Stimulated activated CD8-positive, alpha-beta memory T cell treated with anti-CD3 and anti-CD28 coated beads, Interleukin-7, amount 100 ng/mL, for 1 hour (primary cell): ENCODE measurements at places on chromosomes 1 and 21.

GRCh38 chr1:202034683-202035462 lies 24.5 kb downstream of the ELF3 start:
- no peak for DNase-seq

DNA sequence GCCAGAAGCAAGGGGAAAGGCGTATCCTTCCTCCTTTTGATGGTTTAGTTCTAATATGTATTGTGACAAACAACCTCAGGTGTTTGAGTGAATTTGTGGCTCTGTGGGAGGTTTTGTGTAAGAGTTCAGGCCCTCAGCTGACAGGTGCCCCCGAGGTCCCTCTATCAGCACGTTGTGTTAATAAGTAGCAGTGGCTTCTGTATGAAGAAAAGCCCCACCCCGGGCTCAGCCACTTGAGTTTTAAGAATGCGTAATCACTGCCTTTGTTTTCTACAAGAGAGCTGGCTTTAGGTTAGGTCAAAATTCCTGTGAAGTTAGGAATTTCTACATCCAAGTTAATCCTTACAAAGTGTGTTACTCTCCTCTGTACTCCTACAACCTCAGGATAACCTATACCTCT lies 92.4 kb upstream of the PGBD5 start:
- DNase-seq, result no peak

GRCh38 chr1:180266275-180267210 lies 36.5 kb downstream of the LHX4 start:
- no peak for DNase-seq

- DNase-seq, result no peak
Observed at GRCh38 chr1:67230539-67230938, 64.3 kb downstream of the IL23R start.

DNA sequence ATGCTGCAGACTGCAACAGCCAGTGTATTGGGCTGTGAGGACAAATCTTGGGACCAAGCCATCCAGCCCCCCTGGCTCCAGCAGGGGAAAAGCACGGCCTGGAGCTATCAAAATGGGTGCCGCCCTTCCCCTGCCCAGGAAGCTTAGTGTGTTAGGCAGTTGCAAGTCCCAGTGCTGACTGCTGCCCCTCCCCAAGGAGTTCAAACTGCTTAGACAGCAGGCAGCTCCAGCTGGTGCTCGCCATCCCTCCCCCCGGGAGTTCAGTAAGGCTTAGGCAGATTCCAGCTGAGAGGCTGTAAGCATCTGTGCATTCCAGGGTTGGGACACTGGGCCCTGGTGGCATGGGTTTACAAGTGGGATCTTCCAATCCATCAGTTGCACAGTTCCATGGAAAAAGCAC lies 579.6 kb upstream of the NR5A2 start:
- no peak for DNase-seq

DNA sequence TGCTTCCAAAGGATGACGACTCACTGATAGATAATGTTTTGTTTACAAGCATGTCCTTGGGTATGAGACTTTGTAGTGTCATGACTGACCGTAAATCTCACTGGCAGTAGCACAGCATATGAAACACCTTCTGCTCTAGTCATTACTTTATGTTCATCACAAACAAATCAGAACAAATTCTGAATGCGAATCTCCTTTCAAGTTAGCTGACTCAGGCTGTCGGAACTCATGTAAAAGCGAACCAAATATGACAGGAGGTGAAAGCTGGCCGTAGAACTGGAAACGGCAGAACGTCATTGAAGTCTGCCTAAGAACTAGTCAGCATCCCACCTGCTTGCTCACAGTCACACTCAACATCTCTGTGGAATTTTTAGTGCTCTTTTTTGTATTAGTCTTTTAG lies 143.9 kb downstream of the RGS7 start:
- no peak for DNase-seq

- no peak for DNase-seq
Observed at GRCh38 chr21:21231913-21232312, 233.7 kb downstream of the NCAM2 start.

- DNase-seq, result no peak
Observed at GRCh38 chr21:27268290-27268689, 301.4 kb upstream of the ADAMTS5 start.

DNA sequence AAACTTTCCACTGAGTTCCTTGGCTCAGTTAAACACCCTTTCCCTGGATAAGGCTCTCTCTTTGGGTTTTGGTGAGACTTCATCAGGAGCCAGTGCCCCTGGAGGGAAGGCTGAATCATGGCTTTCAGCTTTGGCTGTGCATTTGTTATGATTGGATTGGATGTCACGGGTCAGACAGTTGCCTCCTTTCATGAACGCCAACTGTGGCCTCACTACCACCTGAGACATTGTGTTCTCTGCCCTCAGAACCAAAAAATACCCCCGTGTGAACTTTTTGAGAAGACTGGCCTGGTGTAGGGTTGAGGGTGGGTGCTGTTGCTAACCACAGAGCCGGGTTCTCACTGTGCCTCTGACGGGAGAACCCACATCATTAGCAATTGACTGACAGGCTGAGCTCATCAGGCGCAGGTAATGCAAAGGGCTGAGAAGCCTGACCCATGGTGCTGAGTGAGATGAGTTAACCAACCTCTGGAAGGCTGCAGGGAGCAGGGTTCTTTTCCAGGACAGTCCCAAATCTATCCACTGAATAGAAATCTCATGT lies 65.6 kb downstream of the HHAT start:
- DNase-seq, result no peak

DNA sequence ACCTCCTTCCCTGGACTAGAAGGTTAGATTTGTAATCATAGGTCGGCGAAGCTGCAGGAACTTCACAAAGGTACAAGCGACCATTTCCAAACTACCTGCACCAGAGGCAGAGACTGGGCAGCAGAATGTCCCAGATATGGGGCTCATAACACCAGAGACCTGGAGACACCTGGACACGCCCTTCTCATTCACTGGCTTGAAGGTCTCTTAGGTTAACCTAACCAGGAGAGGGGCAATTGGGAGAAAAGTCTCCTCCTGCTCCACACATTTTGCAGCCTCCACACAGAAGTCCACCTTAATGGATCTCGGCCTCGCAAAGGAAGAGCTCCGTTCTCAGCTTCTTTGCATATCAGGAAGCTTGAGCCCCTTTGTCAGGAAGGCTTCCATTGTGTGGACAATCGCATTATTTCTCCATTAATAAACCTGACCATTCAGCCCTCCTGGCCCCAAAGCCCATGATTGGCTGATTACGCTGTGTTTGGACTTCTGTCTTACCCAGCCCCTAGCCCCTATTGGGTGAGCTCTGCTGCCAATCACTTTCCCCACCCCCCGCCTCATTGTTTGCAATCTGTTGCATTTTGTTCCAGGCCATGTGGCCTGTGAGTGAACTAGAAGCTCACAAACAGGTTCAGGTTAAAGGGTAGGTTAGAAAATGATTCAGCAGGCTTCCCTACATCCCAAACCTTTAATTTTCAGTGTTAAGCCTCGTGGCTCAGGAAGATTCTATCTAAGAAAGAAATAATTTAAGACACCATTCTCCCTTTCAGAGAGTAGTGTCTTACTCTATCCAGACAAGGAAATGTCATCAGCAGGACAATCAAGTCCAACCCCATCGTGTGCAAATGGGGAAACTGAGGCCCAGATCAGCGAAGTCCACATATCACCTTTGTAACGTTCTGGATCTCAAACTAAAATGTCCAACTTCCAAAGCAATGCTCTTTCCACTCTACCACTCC lies 2.8 kb downstream of the MYCL start:
- no peak for DNase-seq

DNA sequence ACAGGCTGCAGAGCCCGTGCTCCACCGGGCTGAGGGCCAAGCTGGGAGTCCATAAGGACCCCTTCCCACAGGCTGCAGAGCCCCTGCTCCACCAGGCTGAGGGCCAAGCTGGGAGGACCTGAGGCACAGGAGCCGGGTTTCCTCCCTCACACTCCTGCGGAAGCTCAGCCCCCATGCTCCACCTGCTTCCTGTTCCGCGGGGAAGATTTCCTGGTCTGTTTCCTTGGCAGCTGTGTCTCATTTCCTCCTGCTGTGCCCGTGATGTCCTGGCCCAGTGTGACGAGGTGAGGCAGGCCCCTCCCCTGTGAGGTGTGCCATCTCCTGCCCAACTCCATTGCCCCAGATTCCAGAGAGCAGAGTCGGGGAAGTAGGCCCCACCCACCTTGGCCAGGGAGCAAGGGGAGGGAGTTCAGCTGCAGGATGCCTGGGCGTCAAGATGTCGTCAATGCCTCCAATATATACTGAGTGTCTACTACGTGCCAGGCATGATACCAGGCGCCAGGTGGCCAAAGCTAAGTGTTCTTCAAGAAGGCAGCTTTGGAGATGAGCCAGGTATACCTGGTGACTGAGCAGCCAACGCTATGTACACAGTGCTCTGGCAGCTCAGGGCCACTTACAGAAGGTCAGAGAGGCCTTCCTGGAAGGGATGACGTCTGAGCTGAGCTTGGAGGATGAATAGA lies 58.8 kb downstream of the NAV1 start:
- DNase-seq, result no peak

GRCh38 chr21:38714039-38714817 lies 91.5 kb upstream of the ETS2 start:
- no peak for DNase-seq

- DNase-seq, result no peak
Observed at GRCh38 chr1:26946270-26946669, 14.0 kb downstream of the KDF1 start.

GRCh38 chr1:184502161-184502560 lies 115.3 kb downstream of the C1orf21 start:
- DNase-seq, result no peak

GRCh38 chr1:183215076-183215720 lies 29.1 kb downstream of the LAMC2 start:
- DNase-seq, result no peak

- no peak for DNase-seq
Observed at GRCh38 chr1:4306559-4307467, 347.6 kb upstream of the AJAP1 start.

DNA sequence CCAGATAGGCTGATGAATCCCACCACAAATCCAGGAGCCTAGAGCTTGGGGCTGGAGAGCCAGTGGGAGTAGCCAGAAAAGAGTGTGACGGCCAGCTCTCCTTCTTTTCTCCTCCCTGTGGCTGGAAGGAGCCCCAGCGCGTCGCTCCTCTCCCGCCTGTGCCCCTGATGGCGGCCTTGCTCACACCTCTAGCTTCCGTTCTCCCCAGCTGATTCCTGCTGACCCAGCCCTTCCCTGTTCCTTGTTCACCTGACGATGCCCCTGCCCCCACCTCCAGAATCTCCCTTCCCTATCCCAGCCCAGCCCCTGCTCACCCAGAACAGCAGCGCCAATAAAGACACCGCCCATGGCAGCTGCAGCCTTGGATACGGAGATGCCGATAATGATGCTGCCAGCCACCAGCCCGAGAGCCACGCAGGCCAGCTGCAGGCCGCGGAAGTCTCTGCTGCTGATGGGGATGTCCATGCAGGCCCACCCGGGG lies 656 bp downstream of the KNCN start:
- no peak for DNase-seq

- DNase-seq, result no peak
Observed at GRCh38 chr1:200776949-200777348, 38.3 kb downstream of the CAMSAP2 start.

DNA sequence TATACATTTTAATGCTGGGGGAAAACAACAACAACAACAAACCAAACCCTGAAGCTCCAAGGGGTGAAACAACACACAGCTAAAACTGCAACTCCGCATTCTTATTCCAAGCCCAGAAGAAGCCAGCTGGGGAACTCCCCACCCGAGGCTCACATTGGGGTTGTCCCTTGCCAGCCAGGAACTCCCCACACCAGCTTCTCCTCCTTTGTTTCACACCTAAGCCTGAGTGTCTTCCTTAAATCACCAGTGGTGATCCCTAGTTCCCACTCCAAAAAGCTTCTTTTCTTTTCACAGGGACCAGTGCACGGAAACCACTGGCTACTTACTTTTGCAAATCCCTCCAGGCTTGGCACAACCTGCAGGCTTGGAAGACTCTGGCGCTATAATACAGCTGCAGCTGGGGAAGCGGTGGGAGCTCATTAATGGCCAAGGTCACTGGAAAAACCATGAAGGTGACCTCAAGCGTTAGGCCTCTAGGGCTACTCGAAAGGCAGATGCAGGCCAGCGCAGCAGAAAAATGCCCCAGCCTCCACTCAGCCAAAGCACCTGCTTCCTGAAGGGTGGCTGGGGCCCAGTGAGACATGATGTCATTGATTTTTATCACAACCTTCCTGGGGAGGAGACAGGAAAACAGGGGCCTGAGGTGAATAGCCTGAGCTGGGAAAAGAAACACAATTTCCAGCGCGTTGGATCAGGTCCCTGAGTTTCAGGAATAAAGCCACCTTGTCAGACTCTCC lies 40.1 kb downstream of the TLR5 start:
- no peak for DNase-seq

GRCh38 chr1:226948996-226949395 lies 8.9 kb downstream of the COQ8A start:
- no peak for DNase-seq

DNA sequence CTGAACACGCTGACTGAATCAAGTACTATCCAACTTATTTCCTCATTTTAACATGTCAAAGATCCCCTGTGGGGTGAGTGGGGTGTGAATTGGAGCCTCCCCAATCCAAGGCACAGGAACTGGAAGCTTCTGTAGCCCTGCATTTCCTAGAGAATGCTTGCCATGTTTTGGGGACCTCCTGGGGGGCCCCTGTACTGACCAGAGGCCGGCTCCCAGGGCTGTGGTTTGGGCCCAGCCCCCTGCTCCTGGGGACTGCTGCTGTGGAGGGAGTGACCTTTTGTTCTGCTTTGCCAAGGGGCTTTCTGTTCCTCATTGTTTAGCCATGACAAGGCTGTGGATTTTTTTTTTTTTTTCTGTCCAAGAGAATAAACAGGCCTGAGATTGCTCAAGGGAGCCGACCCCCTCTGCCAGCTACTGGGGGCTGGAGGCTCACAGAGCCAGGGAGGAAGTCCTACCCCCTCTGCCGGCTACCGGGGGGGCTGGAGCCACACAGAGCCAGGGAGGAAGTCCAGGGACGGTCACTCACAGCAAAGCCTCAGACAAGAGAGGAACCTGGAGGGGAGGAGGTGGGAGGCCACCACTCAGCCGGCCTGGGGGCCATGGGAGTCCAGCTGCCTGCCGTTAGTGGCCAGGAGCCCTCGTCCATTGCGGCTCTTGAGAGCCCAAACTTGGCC lies 17.4 kb downstream of the TNFRSF1B start:
- DNase-seq, result no peak

DNA sequence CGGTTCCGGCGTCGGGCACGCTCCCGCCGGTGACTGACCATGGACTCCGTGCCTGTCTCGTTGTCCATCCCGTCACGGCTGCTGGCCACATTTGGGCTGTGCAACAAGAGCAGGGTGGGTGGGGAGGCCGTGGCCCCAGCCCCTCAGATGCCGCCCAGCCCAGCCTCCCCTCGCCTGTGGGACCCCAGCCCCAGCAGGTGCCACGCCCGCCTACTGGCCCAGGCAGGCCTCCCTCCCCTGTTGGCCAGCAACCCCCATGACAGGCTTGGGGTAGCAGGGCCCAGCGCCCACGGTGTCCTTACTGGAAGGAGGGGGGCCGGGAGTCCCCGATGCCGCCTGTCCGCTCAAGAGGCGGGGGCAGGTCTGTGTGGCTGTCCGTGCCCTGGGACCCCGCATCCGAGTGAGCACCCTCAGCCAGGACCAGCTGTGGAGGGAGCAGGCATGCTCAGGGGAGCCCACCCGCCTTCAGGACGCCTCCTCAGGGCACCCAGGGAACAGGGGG lies 7.1 kb downstream of the DVL1 start:
- no peak for DNase-seq
